ENCODE measurements at places on chromosomes 13 and 19.

- DNase-seq, result no peak
These were observed 39.3 kb upstream of the IGFL1 start for GRCh38 chr19:46189971-46190888.

GRCh38 chr13:73590795-73591194 lies 532.0 kb downstream of the KLF5 start:
- no peak for DNase-seq

- no peak for DNase-seq
These were observed 67.0 kb downstream of the URI1 start for GRCh38 chr19:30009013-30009412.

- no peak for DNase-seq
These were observed 202.7 kb downstream of the PCCA start for GRCh38 chr13:100291624-100292023.

DNA sequence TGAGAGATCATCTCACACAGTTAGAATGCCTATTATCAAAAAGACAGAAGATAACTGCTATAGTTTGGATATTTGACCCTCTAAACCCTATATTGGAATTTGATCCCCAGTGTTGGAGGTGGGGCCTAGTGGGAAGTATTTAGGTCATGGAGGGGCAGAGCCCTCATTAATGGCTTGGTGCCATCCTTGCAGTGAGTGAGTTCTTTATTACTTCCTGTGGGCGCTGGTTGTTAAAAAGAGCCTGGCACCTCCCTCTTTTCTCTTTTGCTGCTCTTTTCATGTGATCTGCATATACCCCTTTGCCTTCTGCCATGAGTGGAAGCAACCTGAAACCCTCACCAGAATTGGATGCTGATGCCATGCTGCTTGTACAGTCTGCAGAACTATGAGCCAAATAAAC lies 66.8 kb downstream of the TDRD3 start:
- DNase-seq, result no peak

GRCh38 chr19:44719262-44719701 lies 20.3 kb downstream of the CEACAM16 start:
- DNase-seq, result no peak

DNA sequence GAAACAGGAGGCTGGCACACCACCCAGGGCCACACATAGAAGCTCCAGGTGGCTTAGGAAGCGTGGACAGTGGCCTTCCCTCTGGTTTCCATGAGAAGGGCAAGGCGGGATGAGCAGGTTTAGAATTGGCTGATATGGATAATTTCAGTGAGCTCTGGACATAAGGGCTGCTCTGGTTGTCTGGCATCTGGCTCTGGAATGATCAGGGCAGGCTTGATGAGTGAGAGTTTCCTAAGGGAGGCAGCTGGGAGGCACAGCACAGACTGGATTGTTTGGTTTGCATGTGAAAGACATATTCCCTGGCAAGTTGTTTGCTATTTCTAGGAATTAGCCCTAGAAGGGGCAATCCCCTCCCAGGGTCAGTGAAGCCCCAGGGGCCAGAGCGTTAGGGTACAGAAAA lies 129.5 kb downstream of the ATP8A2 start:
- DNase-seq, result no peak

- DNase-seq, result no peak
These were observed 85.7 kb downstream of the RYR1 start for GRCh38 chr19:38519168-38519567.

- no peak for DNase-seq
These were observed at the start of gene OR7D2 for GRCh38 chr19:9178901-9179300. Gene OR7D2 (plus strand): TSS chr19:9178979. CDS start chr19:9185782, 6,803 bp downstream.

DNA sequence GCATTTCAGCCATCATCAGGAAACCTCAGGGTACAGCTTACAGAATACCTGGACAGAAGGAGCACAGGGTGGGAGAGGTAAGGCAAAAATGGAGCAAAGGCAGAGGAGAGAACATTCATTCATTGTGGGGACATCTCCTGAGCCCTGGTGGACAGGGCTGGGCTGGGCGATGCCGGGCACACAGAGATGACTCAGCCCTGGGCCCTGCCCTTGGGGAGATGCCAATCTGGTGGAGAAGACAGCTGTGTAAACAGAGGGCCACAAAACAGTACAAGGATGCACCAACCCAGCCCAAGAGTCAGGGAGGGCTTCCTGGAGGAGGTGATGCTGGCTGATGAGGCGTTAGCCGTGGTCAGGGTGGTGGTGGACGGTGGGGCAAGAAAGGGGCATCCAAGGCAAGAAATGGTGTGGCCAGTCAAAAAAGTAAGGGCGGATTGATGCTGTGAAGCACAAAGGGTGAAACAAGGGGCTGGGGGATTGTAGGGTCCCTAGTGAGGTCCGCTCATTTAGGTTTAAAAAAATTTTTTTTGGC lies 3.6 kb upstream of the HAS1 start:
- DNase-seq, result no peak
